ENCODE measurements at places on chromosomes 16 and 17.

- no peak for DNase-seq
Measured at GRCh38 chr17:19618015-19618414, 30.5 kb upstream of the ALDH3A2 start.

DNA sequence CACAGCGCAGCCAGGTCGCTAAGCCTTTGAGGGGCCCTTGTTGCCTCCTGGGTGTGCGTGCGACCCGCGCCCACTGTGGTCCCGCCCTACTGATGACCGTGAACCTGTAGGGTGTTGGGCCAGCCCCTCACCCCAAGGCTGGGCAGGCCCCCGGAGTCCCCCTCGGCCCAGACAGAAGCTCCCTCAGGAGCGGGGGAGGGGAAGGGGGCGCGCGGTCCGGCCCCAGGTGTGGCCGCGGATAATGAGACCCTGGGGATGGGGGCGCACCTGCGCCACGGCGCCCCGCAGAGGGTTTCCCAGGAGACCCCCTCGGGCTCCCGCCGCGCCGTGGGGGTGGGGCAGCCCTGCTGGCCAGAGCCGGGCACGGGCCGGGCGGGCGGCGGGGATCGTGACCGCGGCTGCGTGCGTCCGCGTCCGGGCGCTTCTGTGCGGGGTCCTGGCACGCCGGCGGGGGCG lies 358 bp upstream of the ARHGDIG start:
- DNase-seq = no peak

DNA sequence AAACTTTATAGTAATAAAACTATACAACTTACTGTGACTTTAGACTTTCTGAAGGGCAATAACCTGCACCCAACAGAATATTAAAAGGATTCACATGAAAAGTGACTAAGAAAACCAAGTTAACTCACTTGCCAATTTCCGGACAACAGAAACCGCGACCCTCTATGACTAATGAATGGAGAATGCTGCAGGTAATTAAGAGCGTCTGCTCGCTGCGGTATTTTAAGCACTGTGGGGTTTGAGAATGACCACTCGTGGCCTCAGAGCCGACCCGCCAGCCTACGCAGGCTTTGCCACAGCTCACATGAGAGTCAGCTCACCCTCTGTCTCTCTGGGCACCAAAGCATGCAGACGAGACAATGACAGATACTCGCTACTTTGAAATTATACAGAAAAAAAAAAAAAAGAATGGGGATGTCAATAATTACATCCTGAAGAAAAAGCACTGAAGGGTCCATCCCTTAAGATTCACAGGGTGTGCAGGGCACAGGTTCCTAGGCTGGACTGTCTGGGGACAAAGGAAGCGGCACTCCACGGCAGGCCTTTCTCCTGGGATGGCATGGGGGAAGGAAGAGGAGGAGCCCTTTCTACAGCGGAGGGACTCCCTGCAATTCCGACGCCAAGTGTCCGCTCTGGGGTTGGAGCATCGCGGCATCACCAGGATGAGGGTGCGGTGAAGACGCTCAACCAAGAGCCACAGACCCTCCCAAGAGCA lies 35.0 kb downstream of the ZCCHC14 start:
- DNase-seq = no peak

GRCh38 chr16:4314532-4315185 lies 1.2 kb upstream of the GLIS2 start:
- no peak for DNase-seq
